ENCODE measurements at places on chromosomes 16 and 17. TPM values are rescaled to one million over a fixed set of nuclear protein-coding genes. Genes with fewer than 3 reads are reported as not detected.

Gene HOXB5
- 2.1 TPM for total RNA-seq

GRCh38 chr16:77430787-77431585 lies 3.8 kb downstream of the ADAMTS18 start:
- no peaks in the 10 kb centered on the region for H3K36me3 ChIP-seq
- H3K4me3 ChIP-seq, result no peak overlapping the region
- no peak overlapping the region for H3K27ac ChIP-seq
- peaks cover 7% of the 10 kb centered on the region for H3K27me3 ChIP-seq
- no peaks in the 10 kb centered on the region for H3K4me1 ChIP-seq
- no peak for DNase-seq

DNA sequence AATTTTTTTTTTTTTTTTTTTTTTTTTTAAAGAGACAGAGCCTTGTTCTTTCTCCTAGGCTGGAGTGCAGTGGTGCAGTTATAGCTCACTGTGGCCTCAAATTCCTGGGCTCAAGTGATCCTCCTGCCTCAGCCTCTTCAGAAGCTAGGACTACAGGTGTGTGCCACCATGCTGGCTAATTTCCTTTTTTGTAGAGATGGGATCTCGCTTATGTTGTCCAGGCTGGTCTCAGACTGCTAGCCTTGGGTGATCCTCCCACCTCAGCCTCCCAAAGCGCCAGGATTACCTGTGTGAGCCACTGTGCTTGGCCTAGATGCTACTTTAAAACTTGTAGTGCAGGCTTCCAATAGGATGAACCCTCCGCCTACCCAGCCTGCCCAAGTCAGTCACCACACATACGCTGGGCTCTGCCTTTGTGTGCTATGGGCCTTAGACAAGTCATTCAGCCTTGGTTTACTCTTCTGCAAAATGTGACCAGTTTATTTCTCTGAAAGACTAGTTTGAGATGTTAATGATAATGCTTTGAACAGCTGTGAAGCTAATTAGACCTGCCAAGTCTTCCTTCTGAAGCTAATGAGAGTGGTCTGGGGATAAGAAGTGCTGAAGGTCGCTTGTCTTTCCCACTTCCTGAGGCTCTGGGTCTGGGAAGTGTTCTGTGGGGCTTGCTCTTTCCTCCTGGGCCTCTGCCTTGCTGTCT lies 5.2 kb downstream of the GPT2 start:
- H3K36me3 ChIP-seq, result no peaks in the 10 kb centered on the region
- H3K27me3 ChIP-seq, result no peaks in the 10 kb centered on the region
- H3K4me1 ChIP-seq, result peaks cover 5% of the 10 kb centered on the region
- no peak overlapping the region for H3K27ac ChIP-seq
- no peak overlapping the region for H3K4me3 ChIP-seq

DNA sequence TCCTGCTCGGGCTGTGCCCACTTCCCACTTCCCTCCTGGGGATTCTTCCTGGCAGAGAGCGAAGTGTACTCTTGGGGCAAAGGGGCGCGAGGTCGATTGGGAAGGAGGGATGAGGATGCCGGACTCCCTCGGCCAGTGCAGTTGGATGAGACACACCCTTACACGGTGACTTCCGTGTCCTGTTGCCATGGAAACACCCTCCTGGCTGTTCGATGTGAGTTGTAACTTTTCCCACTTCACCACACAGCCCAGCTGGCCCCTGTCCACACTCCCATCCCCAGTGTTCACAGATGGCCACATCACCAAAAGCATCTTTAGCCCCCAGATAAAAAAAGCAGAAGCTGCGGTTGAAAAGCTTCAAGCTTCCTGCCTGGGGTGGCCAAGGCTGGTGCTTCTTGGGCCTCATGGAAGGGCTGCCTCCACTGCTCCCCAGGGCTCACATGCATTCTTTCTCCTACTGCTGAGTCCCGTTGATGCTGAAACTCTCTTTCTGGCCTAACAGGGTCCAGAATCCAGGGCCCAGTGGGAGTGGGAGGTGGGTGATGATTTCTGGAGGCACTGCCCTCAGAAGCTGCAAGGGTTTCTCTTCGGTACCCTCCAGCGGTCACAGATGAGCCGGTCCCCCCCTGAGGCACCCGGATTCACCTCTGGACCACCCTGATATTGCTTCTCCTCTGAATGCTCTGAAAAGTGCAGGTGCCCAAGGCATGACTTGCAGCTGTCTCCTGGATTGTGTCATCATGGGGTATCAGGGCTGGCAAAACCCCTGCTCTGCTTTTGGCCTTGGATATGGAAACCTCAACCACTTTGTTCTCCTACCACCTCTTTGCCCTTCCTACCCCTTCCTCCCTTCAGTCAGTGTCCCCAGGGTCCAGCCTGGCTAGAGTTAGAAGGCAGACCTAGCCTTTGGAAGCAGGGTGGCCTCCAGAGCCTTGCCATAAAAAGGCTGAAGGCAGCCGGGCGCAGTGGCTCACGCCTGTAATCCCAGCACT lies 2.2 kb upstream of the TRAF4 start:
- no peak for DNase-seq
- H3K27ac ChIP-seq, result no peak overlapping the region
- no peaks in the 10 kb centered on the region for H3K36me3 ChIP-seq
- peaks cover 9% of the 10 kb centered on the region for H3K4me1 ChIP-seq
- no peak overlapping the region for H3K4me3 ChIP-seq
- H3K27me3 ChIP-seq, result no peaks in the 10 kb centered on the region

GRCh38 chr16:85364323-85365040 lies 248.6 kb upstream of the GSE1 start:
- no peaks in the 10 kb centered on the region for H3K36me3 ChIP-seq
- peaks cover 8% of the 10 kb centered on the region for H3K4me1 ChIP-seq
- peak; percentile 65 for DNase-seq
- H3K27ac ChIP-seq, result no peak overlapping the region
- no peak overlapping the region for H3K4me3 ChIP-seq

DNA sequence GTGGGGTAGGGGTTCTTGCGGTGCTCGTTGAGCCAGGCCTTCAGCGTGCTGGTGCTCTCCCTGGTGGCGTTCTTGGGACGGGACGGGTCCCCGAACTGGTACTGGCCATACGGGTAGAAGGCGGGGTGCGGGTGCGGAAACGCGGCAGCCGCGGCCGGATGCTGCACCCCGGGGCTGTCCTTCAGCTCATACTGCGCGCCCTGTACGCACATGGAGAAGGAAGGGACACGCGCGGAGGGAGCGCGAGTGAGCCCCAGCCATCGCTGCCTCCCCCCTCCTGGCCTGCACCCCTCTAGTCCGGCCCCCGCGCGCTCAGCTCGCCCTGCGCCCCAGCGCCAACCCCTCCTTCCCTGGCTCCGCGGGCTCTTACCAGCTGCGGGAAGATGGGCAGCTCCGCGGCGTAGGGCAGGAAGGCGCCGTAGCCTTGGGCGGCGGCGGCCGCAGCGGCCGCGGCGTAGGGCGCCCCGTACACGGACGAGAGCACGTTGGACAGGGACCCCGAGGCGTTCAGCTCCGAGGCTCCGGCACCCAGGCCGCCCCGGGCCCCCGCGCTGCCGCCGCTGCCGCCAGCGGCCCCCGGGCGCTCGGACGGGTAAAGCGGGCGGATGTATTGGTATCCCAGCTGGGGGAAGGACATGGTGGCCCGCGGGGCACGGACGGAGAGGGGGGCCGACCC lies 1.0 kb downstream of the IRX3 start:
- peak; percentile 39 for DNase-seq
- H3K27me3 ChIP-seq, result peaks cover 75% of the 10 kb centered on the region
- H3K4me1 ChIP-seq, result no peaks in the 10 kb centered on the region
- H3K36me3 ChIP-seq, result no peaks in the 10 kb centered on the region

GRCh38 chr16:55505333-55506015 lies 3.4 kb upstream of the LPCAT2 start:
- DNase-seq, result no peak
- H3K4me1 ChIP-seq, result peaks cover 33% of the 10 kb centered on the region
- H3K27ac ChIP-seq, result no peak overlapping the region

Gene GNAO1
- 0.26 TPM for total RNA-seq

- H3K27me3 ChIP-seq, result no peaks in the 10 kb centered on the region
- DNase-seq, result no peak
- H3K36me3 ChIP-seq, result no peaks in the 10 kb centered on the region
- no peak overlapping the region for H3K4me3 ChIP-seq
Measured at GRCh38 chr17:16354585-16354984, 1.3 kb upstream of the CENPV start.

- no peak overlapping the region for H3K27ac ChIP-seq
- no peaks in the 10 kb centered on the region for H3K27me3 ChIP-seq
- no peak for DNase-seq
- no peak overlapping the region for H3K4me3 ChIP-seq
- H3K4me1 ChIP-seq, result no peaks in the 10 kb centered on the region
Measured at GRCh38 chr17:73101031-73101430, 8.5 kb upstream of the SLC39A11 start.

DNA sequence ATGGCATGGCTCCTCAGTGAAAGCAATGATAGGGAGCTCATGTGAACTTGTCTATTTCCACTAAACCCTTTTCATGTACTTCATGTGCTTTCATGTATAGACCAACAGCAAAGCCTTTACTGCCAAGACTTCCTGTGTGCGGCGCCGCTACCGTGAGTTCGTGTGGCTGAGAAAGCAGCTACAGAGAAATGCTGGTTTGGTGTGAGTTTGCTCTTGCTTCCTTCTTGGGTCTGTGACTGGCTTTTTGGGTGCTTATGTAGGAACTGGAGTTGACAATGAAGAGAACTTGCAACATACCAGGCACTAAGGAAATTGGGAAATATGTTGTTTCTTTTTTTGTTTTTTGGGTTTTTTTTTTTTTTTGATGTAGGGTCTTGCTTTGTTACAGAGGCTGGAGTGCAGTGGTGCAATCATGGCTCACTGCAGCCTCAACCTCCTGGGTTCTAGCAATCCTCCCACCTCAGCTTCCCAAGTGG lies 5.7 kb downstream of the SNX11 start:
- H3K36me3 ChIP-seq, result peaks cover 3% of the 10 kb centered on the region
- no peak overlapping the region for H3K4me3 ChIP-seq
- peaks cover 6% of the 10 kb centered on the region for H3K4me1 ChIP-seq
- H3K27ac ChIP-seq, result no peak overlapping the region

DNA sequence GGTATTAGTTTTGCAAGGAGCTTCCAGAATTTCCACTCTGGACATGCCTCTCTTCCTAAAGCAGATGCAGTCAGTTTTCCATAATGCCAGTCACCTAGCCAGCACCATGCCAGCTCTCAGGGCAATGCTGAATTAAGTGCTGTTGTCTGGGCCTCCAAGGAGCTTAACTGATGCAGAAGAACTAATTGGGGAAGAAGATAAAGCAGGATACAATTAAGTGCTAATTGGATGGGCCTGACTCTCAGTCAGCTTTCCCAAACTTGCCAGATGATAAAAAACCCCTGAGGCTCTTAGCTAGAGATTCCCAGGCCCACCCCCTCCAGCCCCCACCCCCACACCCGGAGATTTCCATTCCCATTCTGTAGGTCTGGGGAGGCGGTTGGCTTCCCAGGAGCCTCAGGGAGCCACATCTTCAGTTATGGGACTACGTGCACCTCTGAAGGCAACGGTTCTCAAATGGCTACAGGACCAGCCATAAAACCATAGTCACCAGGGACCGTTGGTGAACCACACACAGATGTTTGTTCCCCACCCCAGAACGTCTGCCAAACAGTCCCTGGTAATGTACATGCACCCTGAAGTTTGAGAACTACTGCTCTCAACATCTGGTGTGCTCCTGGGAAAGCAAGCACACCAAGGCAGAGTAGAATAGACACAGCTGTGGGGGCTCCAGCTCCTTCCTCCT lies 499.1 kb upstream of the CDH5 start:
- no peak for DNase-seq
- H3K4me1 ChIP-seq, result no peaks in the 10 kb centered on the region
- H3K4me3 ChIP-seq, result no peak overlapping the region
- no peak overlapping the region for H3K27ac ChIP-seq

Gene ABCA10
- 2.8 TPM for total RNA-seq

- H3K27ac ChIP-seq, result no peak overlapping the region
- no peak overlapping the region for H3K4me3 ChIP-seq
- H3K36me3 ChIP-seq, result no peaks in the 10 kb centered on the region
- H3K4me1 ChIP-seq, result no peaks in the 10 kb centered on the region
- DNase-seq, result no peak
Measured at GRCh38 chr16:82452004-82452756, 174.6 kb upstream of the CDH13 start.

Gene KCNH6
- not detected for total RNA-seq

- peak overlapping the region; percentile 58 for H3K27ac ChIP-seq
- H3K27me3 ChIP-seq, result peaks cover 2% of the 10 kb centered on the region
- peaks cover 9% of the 10 kb centered on the region for H3K4me1 ChIP-seq
Measured at GRCh38 chr17:50346313-50347116, 589 bp downstream of the XYLT2 start.

DNA sequence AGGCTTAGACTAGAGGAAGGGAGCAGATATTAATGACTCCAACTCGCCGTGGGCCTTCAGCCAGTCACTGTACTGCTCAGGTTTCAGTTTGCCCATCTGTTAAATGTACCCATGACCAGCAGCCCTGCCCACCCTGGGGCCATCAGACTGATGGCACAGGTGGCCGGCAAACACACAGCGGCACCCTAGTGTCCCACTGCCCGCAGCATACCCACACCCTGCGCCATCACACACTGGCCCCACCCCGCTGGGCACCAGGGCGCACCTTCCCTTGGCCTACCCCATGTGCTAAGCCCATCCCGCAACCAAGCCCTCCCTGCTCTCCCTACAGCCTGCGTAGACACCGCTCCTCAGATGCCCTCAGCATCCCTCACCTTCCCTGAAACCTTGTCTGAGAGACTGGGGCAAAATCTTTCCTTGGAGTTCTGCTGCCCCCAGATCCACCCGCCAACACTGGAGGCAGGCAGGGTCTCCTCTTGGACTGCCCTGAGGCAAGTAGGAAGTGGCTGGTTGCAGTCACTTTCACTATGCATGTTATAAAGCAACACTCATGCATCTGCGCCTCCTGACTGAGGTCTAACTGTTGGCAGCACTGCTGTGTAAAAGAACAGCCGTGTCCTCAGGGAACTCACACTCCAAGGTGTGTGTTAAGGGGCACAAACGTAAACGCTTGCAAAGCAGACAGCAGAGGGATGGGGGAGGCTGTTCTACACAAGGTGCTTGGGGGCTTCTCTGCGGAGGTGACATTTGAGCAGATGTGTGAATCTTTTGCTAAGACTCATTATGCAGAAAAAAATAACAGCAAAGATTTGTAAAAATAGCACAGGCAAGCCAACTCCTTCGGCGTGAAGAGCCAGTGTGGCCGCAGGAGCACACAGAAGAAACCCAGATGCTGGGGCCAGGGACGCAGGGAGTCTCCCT lies 6.7 kb upstream of the BCAR1 start:
- peaks cover 72% of the 10 kb centered on the region for H3K4me1 ChIP-seq
- peaks cover 14% of the 10 kb centered on the region for H3K36me3 ChIP-seq
- no peak for DNase-seq
- no peak overlapping the region for H3K4me3 ChIP-seq
- no peaks in the 10 kb centered on the region for H3K27me3 ChIP-seq

GRCh38 chr16:24717411-24717810 lies 12.0 kb upstream of the TNRC6A start:
- no peaks in the 10 kb centered on the region for H3K36me3 ChIP-seq
- H3K27ac ChIP-seq, result no peak overlapping the region
- H3K4me1 ChIP-seq, result no peaks in the 10 kb centered on the region
- no peaks in the 10 kb centered on the region for H3K27me3 ChIP-seq

- H3K4me3 ChIP-seq, result no peak overlapping the region
- H3K27ac ChIP-seq, result no peak overlapping the region
- no peaks in the 10 kb centered on the region for H3K36me3 ChIP-seq
- peak; percentile 83 for DNase-seq
Measured at GRCh38 chr17:69967910-69968411, 107.1 kb upstream of the KCNJ16 start.

GRCh38 chr16:14502932-14503741 lies 126.9 kb downstream of the PARN start:
- H3K4me3 ChIP-seq, result no peak overlapping the region
- H3K36me3 ChIP-seq, result no peaks in the 10 kb centered on the region
- H3K4me1 ChIP-seq, result peaks cover 19% of the 10 kb centered on the region
- no peak overlapping the region for H3K27ac ChIP-seq
- no peaks in the 10 kb centered on the region for H3K27me3 ChIP-seq

Gene NMRAL1
- total RNA-seq, result 73.5 TPM

GRCh38 chr16:12546918-12547607 lies 256.6 kb downstream of the CPPED1 start:
- H3K4me3 ChIP-seq, result no peak overlapping the region
- H3K27me3 ChIP-seq, result no peaks in the 10 kb centered on the region
- no peaks in the 10 kb centered on the region for H3K36me3 ChIP-seq
- no peaks in the 10 kb centered on the region for H3K4me1 ChIP-seq
